ENCODE measurements at places on chromosomes 2 and 18.

- no peak for DNase-seq
Measured at GRCh38 chr2:175019566-175020327, 14.6 kb upstream of the CHN1 start.

DNA sequence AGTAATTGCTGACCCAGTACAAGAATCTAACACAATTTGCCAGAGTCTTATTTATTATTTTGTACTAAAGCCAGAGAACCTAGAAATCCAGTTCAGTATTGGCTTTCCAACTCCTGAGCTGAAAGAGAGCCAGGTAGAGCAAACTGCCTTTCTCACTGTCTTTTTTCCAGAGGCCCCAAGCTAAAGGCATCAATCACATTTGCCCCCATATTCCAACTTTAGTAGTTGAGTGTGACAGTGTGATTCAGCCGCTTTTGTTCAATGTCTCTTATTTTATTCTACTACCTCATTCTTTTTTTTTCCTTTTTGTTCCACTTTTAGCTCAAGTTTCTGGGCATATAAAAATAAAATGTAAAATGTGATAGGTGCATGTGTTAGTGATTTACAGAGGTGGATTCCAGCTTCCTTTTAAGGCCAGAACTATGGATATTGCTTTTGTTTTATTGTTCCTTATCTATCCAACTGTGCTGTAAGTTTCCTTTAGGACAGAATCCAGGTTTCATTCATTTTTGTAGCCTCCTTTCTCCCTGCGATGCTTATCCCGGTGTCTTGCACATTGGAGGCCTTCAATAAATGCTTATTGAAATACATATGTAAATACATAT, 153.0 kb downstream of the ZEB2 start:
- DNase-seq = no peak

DNA sequence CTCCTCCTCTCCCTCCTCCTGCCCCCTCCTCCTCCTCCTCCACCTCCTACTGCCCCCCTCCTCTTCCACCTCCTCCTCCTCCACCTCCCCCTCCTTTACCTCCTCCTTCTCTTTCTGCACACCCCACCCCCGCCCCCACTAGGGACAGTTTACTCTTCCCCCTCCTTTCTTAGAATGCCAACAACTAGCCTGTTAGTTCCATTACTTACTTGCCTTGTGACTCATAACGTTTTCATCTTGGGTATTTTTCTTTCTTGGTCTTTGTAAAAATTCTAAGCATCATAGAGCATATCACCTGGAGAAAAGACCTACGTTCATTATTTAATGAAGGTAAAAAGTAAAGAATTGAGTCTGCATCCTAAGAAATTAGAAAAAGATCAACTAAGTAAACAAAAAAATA, 165.3 kb downstream of the NEDD4L start:
- DNase-seq = no peak

GRCh38 chr2:170716851-170717598, 1.9 kb downstream of the SP5 start:
- no peak for DNase-seq

DNA sequence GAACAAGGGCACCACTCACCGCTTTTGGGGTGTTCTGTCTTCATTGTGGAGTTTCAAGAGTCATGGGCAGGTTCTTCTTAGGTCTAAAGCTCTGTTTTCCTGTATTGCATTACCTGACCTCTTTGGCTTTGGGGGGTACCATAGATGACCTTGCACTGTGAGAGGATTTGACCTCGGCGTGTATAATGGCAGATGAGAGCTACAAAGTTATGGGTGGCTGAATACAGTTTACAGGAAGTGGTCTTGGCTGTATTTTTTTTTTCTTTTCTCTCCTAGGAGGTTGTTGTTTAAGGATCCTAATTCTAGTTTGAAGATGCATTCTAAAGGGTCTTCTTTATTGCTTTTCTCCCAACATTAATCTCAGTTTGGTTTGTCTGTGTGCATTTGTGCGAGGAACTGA, 11.5 kb downstream of the GAL3ST2 start:
- no peak for DNase-seq

- DNase-seq = no peak
Measured at GRCh38 chr2:222269132-222269531, 29.7 kb downstream of the PAX3 start.

- no peak for DNase-seq
Measured at GRCh38 chr2:85888020-85888683, 638 bp downstream of the ST3GAL5 start.

DNA sequence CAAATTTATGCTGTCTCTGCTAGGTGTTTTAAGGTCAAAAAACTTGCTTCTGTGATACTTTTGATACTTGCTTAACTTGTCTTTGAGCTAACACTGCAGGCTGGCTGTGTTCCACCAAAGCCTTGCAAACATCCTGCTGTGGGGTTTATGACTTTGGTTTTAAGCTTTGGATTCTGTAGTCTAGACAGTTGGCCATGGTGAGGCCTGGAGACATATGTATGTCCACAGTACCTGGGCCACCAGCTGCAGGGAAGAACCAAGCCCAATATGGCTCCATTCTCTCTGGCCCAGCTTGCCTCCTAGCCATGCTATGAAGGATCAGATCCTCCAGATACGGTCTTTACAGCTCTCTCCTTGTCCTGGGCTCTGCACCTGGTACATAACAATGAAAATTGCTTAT, 113.9 kb downstream of the INO80D start:
- DNase-seq = no peak

DNA sequence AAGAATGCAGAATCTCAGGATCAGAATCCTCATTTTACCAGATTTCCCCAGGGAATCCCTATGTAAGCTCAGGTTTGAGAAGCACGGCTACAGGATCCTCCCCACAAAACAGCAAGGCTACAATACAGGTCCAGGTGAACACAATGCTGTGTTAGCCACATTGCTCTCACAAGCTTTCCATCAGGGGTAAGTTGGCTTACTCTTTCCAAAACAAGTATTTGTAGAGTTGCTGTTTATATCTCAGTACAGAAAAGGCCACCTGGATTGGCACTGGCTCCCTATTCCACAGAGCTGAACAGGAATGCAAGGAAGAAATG, 11.0 kb downstream of the SPRED2 start:
- no peak for DNase-seq

- DNase-seq = no peak
Measured at GRCh38 chr2:20919297-20919800, 96.4 kb upstream of the LDAH start.

DNA sequence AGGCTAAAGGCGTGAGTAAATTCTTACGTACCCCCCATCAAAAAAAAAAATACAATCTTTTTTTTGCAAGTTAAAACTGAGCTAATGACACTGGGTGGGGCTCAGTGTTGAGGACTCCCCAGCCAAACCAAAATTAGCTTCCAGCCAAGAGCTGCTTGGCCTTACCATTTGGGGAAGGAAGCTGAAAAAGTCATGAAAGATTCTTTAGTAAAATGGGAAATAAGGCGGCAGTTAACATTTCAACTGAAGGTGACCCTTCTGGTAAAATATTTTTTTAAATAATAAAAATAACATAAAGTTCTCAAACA, 16.4 kb downstream of the SMAD7 start:
- no peak for DNase-seq

- DNase-seq = no peak
Measured at GRCh38 chr2:203909261-203909967, 27.1 kb upstream of the ICOS start.

DNA sequence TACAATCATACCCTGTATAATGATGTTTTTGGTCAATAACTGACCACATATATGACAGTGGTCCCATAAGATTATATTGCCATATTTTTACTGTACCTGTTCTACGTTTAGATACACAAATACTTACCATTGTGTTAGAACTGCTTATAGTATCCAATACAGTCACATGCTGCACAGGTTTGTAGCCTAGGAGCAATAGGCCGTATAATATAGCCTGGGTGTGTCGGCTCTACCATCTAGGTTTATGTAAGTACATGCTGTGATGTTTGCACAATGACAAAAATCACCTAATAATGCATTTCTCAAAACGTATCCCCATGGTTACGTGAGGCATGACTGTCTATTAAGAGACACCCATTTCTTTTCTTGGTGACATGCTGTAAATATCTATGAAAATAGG, 55.0 kb upstream of the APCDD1 start:
- DNase-seq = no peak

GRCh38 chr2:223855426-223855825, 18.0 kb upstream of the AP1S3 start:
- no peak for DNase-seq

GRCh38 chr2:100126201-100126600, 16.2 kb downstream of the AFF3 start:
- DNase-seq = peak; percentile 25

DNA sequence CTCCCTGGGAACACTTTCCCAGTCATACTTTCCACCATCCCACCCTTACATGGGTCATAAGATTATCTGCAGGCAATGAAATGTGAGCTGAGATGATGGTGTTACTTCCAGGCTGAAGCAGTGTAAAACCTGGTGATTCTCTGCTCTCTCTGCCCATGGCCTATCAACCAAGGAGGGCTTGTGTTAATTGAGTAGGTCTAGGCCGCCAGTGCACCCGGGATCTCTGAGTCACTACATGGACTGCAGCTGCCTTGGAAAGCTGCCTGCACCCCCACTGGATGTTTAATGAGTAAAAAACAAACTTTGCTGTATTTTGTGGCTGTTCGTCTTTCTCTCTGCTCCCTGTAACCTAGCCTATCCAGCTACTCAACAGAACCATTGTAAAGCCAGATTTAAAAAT, 451.7 kb upstream of the SMIM21 start:
- DNase-seq = no peak

- no peak for DNase-seq
Measured at GRCh38 chr18:68147728-68148127, 567.2 kb downstream of the TMX3 start.

- DNase-seq = no peak
Measured at GRCh38 chr2:223886726-223887125, 49.3 kb upstream of the AP1S3 start.

DNA sequence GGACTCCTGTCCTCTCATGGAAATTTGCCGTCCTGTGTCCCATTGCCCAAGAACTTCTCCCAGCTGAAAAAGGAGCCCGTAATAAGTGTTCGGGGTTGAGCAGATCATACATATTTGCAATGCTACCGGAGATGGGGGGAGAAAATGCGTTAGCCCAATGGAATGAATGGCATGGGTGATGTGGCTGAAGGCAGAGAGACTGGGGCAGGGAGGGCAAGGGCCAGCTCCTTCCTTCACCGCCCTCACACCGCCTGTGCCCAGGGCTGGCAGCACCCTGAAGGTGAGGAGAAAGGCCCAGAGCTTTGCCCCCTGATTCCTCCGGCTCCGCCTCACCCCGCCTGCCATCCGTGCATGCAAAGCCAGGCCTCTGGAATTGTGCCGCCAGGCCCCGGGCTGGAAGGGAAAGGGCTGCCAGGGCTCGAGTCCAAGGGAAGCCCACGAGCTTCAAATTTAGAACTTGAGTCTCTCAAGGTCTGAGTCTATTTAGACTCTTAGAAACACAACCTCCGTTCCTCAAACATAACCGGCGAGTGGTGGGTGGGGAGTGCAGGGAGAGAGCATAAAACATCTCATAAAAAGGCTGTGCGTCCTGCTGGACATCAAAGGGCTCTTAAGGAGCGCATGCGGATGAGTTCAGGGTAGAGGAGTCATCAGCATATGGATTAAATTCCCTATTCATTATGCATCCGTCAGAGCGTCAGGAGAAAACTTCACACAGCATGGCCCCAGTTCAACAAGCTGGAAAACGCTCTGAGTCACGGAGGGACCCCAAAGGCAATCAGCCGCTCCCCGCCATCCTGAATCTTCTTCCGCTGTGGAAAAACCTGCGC, 121.7 kb upstream of the GLI2 start:
- DNase-seq = no peak

GRCh38 chr2:38466876-38467767, 90.0 kb upstream of the ATL2 start:
- DNase-seq = no peak

GRCh38 chr2:110991911-110992310, 128.8 kb upstream of the BCL2L11 start:
- DNase-seq = no peak

DNA sequence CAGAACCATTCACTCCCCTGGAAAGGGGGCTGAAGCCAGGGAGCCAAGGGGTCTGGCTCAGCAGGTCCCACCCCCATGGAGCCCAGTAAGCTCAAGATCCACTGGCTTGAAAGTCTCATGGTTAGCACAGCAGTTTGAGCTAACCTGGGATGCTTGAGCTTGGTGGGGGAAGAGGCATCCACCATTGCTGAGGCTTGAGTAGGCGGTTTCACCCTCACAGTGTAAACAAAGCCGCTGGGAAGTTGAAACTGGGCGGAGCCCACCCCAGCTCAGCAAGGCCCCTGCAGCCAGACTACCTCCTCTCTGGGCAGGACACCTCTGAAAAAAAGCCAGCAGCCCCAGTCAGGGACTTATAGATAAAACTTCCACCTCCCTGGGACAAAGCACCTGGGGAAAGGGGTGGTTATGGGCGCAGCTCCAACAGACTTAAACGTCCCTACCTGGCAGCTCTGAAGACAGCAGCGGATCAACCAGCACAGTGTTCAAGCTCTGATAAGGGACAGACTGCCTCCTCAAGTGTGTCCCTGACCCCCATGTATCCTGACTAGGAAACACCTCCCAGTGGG, 14.7 kb upstream of the TTC32 start:
- DNase-seq = no peak

DNA sequence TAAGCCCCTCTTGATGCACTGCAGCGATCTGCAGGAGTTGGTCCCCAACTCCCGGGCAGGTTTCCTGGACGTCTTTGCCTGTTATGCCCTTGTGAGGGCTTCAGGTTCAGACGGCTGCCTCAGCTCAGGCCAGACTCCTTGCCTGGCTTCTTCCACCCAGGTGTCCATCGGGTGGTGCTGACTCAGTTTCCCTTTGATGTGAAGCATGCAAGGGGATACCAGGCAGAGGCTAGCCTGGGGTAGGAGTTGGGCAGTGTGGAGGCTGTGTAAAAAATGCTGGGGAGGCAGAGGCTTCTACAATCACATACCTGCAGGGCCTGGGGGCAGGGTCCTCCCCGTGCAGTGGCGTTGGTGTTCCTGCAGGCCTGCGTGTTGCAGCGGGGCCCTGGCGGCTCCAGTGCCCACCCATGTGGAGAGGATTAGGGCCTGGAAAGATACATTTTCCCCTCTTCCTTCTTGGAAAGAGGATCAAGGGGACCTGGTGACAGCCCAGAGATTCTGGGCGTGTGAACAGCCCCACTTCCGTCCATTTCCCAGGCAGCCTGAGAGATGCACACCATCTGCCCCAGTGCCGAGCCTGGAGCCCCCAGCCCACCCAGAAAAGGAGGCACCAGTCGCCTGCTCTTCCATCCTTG, 338.3 kb downstream of the DYSF start:
- DNase-seq = no peak

- no peak for DNase-seq
Measured at GRCh38 chr2:134375935-134376334, 122.1 kb downstream of the MGAT5 start.

- no peak for DNase-seq
Measured at GRCh38 chr2:44652701-44653100, 288.8 kb upstream of the SIX3 start.
